ENCODE measurements at places on chromosomes 7 and 10.
A peak's percentile ranks its signal among the peaks of the same experiment; 100 is the strongest.

GRCh38 chr10:132342553-132342952, 10.6 kb downstream of the LRRC27 start:
- ATAC-seq: no peak

DNA sequence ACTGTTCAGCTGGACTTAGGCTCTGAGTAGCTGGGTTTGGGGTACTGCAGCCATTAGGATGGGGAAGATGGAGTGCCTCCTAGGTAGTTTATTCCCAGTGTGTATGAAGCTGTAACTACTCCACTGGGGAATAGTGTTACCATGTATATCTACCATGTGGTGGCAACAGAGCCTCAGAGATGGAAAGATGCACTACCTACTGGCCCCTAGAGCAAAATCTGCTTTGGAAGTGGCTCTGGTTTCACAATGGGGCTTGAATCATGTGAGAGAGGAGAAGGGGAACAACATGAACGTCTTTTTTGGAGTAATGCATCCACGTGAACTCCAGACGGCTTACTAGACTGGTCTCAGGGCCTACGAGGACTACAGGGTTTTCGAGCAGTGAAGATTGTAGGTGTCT, 167.3 kb downstream of the CALCR start:
- no peak for ATAC-seq

DNA sequence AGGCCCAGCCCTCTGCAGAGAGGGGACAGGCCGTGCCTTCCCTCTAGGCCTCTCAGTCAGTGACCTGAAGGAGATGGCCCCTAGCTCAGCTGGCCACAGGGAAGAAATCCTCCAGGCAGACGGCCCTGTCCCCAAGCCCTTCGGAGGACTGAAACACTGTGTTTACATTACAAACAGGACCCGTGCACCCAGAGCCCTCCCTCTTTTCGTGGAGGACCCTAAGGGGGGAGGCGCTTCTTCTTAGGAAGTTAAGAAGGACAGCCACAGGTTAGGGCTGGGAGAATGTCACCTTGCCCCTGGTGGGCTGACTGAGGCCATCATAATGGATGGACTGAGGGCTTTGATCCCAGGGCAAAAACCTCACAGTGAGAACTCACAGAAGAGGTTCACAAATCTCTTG, 154.9 kb downstream of the SLIT1 start:
- ATAC-seq: no peak

- peak; percentile 92 for ATAC-seq
Observed at GRCh38 chr7:131188367-131189339, 139.0 kb upstream of the MKLN1 start.

- no peak for ATAC-seq
Observed at GRCh38 chr10:60353519-60354258, 36.0 kb downstream of the ANK3 start.

DNA sequence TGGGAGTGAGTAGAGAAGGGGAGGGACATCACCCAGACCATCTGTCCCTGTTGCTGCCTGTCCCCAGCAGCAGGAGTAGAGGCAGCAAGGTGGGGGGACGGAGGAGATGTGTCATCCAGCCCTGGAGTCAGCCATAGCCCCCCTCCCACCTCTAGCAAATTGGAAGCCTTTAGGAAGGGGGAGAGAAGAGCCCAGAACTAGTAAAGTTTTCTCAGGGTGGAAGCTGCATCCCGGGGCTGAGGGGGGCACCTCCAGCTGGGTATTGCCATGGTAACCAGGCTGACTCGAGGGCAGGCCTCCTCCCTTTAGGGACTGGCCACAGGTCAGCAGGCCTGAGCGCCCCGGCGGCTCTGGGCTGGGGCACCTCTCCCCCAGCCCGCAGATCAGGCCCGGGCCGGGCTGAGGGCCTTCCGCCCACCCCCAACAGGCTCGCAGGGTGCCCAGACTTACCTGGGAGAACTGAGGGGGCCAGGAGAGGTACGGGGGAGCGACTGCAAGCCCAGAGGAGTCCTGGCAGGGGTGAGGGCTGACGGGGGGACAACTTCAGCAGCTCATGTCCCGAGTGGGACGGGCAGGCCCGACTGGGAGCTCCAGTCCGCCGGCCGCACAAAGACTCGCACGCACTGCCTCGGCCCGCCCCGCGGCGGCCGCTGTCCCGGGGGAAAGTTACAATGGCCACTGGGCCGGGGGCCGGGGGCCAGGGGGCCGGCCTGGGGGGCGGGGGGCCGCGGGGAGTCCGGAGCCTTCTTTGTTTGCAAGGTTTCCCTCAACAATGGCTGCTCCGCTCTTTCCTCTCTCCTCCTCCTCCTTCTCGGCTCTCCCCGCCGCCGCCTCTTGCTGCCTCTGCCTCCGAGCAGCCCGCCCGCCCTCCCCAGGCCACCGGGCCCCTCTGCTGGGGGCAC, 6.0 kb downstream of the LDB1 start:
- ATAC-seq: peak; percentile 3

DNA sequence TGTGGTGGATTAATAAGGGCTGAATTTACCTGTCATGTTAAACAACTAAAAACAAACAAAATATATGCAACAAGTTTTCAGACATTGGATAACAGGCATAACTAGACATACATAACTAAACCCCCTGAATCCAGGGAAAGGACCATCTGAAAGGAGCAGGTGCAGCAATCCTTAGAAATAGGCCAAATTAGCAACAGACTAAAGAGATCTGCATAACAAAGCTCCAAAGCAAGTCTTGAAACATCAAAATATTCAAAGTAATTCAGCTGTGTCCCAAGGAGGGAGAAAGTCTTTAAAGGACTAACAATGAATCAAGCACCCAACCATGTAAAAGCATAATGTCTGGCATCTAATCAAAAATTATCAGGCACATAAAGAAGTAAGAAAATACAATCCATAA, 475.1 kb downstream of the GRID1 start:
- ATAC-seq: no peak

- no peak for ATAC-seq
Observed at GRCh38 chr10:35005868-35006267, 84.3 kb downstream of the CUL2 start.

DNA sequence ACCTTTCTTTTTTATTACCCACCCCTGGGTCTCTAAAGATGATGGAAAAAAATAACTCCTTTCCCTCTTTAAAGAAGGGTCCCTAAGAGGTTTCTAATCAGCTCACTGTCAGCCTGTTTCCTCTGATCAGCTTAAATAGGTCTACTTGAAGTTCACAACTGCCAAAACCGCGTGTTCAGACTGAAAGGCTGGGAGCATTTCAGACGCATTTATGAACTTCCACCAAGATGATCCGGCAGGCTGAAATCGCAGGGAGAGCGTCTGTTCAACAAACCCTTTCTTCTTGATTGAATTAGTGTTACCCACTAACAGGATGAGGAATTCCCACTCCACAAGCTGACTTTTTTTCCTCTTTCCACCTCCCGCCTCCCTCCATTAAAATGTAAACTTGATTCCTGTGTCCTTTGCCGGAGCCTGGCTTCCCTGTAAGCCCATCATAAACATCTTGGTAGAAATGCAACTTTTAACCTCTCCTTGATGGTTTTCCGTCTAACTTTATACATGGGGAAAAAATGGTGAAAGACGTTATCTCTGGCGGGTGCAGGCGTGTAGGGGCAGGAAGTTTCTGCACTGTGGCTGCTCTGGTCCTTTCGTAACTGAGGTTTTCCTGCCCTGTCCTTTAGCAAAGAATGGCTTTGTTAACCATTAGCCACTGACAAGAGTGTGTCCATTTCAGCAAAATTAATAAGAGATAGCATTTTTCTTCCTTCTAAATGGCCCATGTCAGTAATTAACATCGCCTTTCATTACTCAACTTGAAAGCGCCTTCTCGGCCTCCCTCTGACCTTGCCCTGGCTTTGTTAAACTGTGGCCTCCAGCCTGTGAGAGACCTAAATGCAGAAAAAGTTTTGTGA, 130.7 kb downstream of the BAMBI start:
- ATAC-seq: no peak

GRCh38 chr7:103704701-103705100, 258.7 kb upstream of the SLC26A5 start:
- ATAC-seq: no peak

GRCh38 chr10:110498087-110498981, 627 bp downstream of the DUSP5 start:
- peak; percentile 39 for ATAC-seq

DNA sequence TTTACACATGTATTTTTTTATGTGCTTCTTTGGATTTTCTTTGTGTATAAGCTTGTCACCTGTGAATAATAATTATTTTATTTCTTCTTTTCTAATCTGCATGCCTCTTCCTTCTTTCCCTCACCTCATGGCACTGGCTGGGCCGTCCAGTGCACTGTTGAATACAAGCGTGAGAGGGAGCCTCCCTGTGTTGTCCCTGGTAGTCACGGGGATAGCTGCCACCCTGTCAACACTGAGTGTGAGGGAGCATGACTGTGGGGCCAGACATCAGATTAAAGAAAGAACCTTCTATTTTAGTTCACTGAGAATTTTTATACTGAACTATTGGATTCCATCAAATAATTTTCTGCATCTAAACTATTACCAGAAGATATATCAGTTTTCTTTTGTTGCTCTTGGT, 187.9 kb downstream of the CDC14C start:
- no peak for ATAC-seq

Data from activated CD4-positive, CD25-positive, alpha-beta regulatory T cell treated with anti-CD3 and anti-CD28 coated beads, Interleukin-2, amount 50 U/mL, for 24 hours (primary cell).